Mucosa of gallbladder (tissue), 1 donor: ENCODE measurements at places on chromosomes 5 and 9. TPM values are rescaled to one million over a fixed set of nuclear protein-coding genes. Genes with fewer than 3 reads are reported as not detected.

The CYLC2 gene
- total RNA-seq = not detected

The CCDC180 gene
- 4.0 TPM for total RNA-seq

The TCF7 gene
- 7.4 TPM for total RNA-seq

The MUSK gene
- total RNA-seq = 2.5 TPM

The PCDHB13 gene
- total RNA-seq = 8.3 TPM

The LRRC19 gene
- total RNA-seq = 16.7 TPM

The ERAP2 gene
- total RNA-seq = 12.9 TPM

- no peak for DNase-seq
Observed at GRCh38 chr5:16615741-16616535, 859 bp downstream of the RETREG1 start.

DNA sequence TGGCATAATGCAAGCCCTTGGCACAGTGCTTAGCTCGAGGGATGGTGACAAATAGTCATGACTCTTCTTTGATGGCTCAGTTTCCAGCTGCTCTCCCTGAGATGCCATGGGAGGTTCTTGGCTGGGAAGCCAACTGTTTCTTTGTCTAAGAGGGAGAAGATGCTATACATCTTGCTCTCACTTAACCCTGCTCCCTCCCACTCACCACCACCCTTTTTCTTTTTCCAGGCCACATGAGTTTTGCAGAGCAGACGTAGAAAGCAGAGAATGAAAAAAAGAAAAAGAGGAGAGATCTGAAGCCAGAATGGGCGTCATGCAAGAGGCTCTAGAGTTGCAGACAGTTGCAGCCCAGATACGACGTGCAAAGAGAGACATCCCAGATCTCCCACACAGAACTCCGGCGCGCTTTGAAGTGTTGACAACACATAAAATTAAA, 160.5 kb downstream of the FGF18 start:
- no peak for DNase-seq

GRCh38 chr9:91935805-91936514, 14.1 kb downstream of the ROR2 start:
- no peak for DNase-seq

- peak; percentile 69 for DNase-seq
Observed at GRCh38 chr5:45094876-45095440, 286.2 kb downstream of the MRPS30 start.

GRCh38 chr9:97555164-97555563, 53.7 kb downstream of the TMOD1 start:
- DNase-seq = no peak

GRCh38 chr5:158375531-158375930, 516.6 kb upstream of the CLINT1 start:
- DNase-seq = no peak

- no peak for DNase-seq
Observed at GRCh38 chr9:87497080-87497603, 525 bp upstream of the DAPK1 start.

DNA sequence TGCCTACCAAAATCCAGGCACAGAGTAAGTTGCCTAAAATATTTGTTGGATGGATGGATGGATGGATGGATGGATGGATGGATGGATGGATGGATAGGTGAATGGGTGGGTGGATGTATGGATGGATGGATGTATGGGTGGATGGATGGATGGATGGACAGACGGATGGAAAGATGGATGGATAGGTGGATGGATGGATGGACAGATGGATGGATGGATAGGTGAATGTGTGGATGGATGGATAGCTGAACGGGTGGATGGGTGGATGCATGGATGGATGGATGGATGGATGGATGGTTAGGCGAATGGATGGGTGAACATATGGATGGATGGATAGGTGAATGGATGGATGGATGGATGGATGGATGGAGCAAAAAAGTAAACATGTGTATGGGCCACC, 131.9 kb downstream of the GABBR2 start:
- no peak for DNase-seq

- no peak for DNase-seq
Observed at GRCh38 chr5:150571836-150572235, 63.9 kb downstream of the NDST1 start.

DNA sequence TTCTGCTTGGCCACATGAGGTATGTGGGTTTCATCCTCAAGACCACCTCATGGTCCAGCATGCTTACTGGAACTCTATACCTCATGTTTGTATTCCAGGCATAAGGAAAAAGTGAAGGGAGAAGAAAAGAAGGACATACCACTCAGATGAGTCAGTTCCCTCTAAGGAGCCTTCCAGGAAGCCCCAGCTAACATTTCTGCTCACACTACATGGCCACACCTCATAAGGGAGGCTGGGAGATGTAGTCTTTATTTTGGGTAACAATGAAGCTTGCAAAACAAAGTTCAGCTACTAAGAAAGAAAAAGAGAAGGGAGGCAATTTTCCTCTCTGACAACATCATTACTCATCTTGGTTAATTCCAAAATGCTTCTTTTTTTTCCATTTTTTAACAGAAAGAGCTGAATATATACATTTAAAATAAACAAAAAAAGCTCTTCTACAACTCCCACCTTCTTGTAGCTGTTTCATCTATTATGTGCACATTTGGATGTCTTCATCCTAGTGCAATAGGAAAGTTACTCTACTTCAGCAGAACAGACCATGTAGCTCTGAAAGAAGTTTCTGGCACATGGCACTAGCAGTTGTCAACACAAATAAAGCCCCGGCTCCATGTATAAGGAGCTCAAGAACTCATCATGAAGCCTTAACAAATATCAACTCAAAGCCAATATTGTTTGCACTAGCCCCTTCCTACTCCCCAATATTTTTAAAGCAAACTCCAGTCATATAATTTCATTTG, 123.6 kb upstream of the CCDC112 start:
- DNase-seq = no peak

GRCh38 chr5:59158637-59159391, 575.9 kb downstream of the RAB3C start:
- DNase-seq = no peak

DNA sequence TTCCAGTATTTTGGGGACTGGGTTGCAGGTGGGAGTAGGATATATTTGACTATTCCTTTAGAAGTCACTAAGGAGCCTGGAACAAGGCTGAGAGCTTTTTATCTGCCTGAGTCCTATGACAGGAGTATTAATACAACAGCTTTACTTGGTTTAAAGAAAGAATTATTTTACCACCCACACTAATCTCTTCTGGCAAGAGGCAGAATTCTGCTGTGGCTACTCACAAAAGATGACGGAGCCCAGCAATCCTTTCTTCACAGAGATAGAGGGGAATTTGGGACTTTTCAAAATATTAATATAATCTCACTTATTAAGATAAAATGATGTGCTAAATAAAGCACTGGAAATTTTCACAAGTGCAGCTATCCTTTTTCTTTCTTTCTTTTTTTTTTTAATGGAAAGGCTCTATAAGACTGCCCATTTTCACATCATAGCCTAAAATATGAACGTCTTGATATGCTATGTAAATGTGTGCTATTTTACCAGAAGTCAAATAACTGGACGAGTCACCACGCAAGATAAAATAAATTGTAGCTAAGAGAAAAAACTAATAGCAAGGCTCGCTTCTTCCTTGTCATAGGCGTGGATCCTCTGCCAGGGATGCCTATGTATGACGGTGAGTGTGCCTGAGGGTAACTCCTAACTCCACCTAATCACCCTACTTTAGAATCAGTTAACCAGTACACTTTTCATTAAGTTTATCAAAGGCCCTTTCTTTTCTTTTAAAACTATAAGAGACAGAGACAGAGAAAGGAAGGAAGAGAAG, 76.3 kb downstream of the ZNF608 start:
- no peak for DNase-seq

DNA sequence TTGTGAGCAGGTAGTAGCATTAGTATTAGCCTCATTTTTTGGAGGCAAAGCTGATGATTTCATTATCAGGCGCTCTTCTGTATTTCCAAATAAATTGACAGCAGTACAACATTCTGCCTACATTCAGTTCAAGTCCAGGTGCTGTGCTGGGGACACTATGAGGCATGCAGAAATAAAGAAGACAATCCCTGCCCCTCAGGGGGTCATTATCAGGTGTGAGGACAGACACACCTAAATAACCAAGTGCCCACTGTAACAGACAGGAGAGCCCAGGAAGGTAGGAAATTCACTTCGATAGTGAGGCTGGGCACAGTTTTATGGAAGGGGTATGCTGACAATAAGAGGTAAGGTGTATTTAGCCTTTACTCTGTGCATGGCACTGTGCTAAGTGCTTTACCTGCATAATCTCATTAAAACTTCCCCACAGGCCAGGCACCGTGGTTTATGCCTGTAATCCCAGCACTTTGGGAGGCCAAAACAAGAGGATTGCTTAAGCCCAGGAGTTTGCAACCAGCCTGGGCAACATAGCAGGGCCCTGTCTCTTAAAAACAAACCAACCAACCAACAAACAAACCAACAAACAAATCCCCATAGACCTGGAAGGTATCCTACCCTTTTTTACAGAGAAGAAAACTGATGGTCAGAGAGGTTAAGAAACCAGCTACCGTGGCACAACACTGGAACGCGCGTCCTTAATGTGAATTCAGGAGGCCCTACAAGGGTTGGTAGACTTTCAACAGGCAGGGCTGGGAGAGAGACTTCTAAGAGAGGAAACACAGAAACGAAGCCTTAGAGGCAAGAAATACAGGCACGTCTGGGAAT, 17.5 kb upstream of the GPX3 start:
- DNase-seq = no peak

DNA sequence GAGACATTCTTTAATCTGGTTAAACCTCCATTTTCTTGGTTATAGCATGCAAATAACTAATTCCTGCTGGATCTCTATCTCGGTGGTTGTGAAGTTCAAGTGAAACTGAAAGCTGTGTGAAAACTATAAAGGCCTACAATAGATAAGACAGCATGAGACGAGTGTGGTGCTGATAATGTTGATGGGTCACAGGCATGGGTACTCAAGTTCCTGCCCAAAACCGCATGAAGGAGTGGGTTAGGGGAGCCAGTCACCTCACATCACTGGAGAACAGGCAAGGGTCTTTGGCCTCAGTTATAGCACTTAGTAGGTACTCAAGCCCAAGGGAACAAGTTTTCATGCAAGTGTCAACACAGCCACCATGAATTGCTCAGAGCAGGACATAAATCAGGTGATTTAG, 16.7 kb downstream of the HMHB1 start:
- DNase-seq = no peak

- DNase-seq = no peak
Observed at GRCh38 chr5:65695896-65696295, 26.0 kb downstream of the SGTB start.

GRCh38 chr5:79081779-79082178, 12.2 kb downstream of the BHMT2 start:
- DNase-seq = no peak

- no peak for DNase-seq
Observed at GRCh38 chr5:125891061-125891725, 532.0 kb upstream of the GRAMD2B start.

- DNase-seq = no peak
Observed at GRCh38 chr5:97670447-97670846, 487.4 kb upstream of the RIOK2 start.

DNA sequence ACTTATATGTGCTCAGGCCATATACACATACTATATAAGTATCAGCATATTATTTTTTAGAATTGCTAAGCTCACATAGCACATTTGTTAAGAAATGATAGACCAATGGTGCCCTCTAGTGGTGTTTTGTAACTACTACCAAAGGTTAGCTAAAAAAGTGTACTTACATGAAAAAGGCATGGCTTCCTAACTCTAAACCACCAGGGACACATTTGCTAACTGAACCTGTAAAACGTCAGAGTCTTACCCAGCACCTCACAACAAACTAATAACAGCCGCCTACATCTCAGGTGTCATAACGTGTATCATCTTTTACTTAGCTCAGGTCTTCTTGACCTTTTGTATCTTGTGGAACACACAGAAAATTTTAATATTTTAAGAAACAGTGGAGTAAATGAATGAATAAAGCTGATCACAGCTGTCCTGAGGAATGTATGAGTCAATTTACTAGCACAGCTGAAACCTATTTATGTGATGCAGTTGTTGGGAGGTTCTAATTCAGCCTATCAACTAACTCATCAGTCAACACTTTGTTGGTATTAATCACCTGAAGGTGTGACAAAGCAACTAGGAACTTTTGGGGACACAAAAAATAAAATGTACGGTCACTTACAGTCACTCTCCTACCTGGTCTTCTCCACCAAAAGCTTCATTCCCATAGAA, 72.9 kb downstream of the BAAT start:
- peak; percentile 27 for DNase-seq

DNA sequence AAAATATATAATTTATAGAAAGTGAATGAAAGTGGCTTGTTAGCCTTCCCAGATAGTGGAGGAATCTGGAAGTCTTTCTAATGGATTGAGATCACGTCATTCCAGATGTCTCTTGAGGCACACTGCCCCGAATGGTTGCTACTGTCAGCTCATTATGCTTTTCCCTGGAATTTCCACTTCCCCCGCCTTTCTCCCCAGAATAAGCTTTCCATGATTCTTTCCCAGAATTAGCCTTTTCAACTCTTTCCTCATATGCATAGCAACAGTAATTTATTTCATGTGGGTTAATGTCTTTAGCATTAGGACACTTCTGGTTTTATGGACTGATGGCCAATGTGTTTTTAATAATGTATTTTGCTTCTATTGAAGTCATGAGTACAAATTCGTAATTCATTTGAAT, 81.5 kb downstream of the PALM2AKAP2 start:
- no peak for DNase-seq

- no peak for DNase-seq
Observed at GRCh38 chr9:75438716-75439115, 350.4 kb downstream of the OSTF1 start.

GRCh38 chr5:124823380-124823779, 76.9 kb upstream of the ZNF608 start:
- no peak for DNase-seq

DNA sequence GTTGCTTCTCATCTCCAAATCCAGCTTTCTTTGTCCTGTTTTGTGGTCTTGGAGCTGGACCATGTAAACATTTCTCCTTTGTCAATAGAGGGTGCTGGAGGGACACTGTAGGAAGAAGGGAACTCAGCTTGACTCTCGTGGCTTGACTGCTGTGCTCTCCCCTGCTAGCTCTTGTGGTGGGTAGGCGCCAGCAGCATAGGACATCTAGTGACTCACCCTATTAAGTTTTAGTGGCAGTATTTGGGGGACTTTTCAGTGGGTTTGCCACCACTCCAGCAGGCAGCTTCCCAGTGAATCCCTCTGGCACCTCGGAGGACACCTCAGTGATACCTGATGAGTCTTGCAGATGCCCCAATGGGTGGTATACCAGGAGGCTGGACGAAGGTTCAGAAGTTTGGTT, 97.8 kb downstream of the TSSK1B start:
- DNase-seq = no peak

DNA sequence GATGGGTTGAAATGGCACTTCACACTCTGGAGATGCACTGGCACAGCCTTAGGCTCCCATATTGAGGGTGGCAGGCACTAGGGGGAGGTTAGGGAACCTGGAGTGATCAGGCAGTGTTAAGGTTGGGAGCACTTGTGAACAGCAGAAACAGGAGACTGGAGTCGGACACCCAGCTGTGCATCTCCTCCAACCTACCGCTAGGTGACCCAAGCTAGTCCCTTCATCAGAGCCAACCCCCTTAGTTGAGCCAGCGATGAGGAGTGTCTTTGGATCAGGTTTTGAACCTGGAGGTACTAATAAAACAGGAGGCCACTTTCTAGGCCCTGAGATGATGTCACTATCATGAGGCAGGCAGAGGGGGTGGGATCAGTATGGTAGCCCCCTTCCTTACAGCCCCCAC, 1.7 kb downstream of the ACTL7B start:
- no peak for DNase-seq

- DNase-seq = no peak
Observed at GRCh38 chr5:15116996-15117395, 245.4 kb upstream of the ANKH start.
